Colonic mucosa (tissue), 4 donors: ENCODE measurements at places on chromosomes 7 and 10. TPM values are rescaled to one million over a fixed set of nuclear protein-coding genes. Genes with fewer than 3 reads are reported as not detected.

Gene SLC18A2
- 1.6 TPM for total RNA-seq

Gene HIP1
- total RNA-seq: 5.5 TPM

Gene EIF4EBP2
- 77.7 TPM for total RNA-seq

Gene VIPR2
- total RNA-seq: 1.3 TPM

Gene CTNNA3
- 0.37 TPM for total RNA-seq

Gene EVX1
- total RNA-seq: 1.5 TPM

Gene ABCC2
- total RNA-seq: 0.72 TPM

Gene SLC26A4
- total RNA-seq: 0.59 TPM

Gene OR2A12
- total RNA-seq: not detected

Gene LIPN
- not detected for total RNA-seq

Gene UNCX
- not detected for total RNA-seq

Gene NPC1L1
- 0.10 TPM for total RNA-seq

Gene LRRC61
- 11.4 TPM for total RNA-seq

Gene UCN3
- 4.0 TPM for total RNA-seq

Gene LRMDA
- total RNA-seq: 5.2 TPM

Gene GIMAP7
- total RNA-seq: 4.8 TPM

Gene STEAP4
- 3.5 TPM for total RNA-seq

Gene ADCY1
- 1.1 TPM for total RNA-seq

Gene KCNH2
- total RNA-seq: 8.8 TPM

Gene MYPN
- total RNA-seq: 0.07 TPM

Gene ATOH7
- total RNA-seq: 0.53 TPM

Gene ETV1
- 1.6 TPM for total RNA-seq

Gene SLC26A3
- 1,169 TPM for total RNA-seq

Gene SEC24C
- total RNA-seq: 94.8 TPM

Gene FKBP6
- not detected for total RNA-seq

Gene RARRES2
- total RNA-seq: 86.7 TPM

Gene CLCN1
- not detected for total RNA-seq

Gene TRIL
- total RNA-seq: 1.1 TPM

Gene ANKRD7
- total RNA-seq: not detected

Gene CHCHD3
- 81.5 TPM for total RNA-seq

Gene NUPR2
- total RNA-seq: 1.3 TPM

Gene FAM25C
- not detected for total RNA-seq

Gene GIMAP8
- total RNA-seq: 3.4 TPM

Gene TEX47
- not detected for total RNA-seq

Gene THSD7A
- 2.3 TPM for total RNA-seq

Gene ITGB1
- total RNA-seq: 254 TPM

Gene EGFR
- total RNA-seq: 63.4 TPM

Gene ANKRD61
- total RNA-seq: not detected

Gene KLLN
- total RNA-seq: 1.0 TPM

Gene SEMA3C
- total RNA-seq: 103 TPM

Gene VPS37D
- 2.0 TPM for total RNA-seq

Gene COL17A1
- total RNA-seq: 115 TPM

Gene PLEKHS1
- total RNA-seq: 13.3 TPM

Gene SPAM1
- total RNA-seq: not detected

Gene STYXL1
- 36.7 TPM for total RNA-seq

Gene LRRC17
- 1.1 TPM for total RNA-seq

Gene PON3
- total RNA-seq: 3.0 TPM

Gene MEST
- total RNA-seq: 48.6 TPM

Gene CLDN3
- 599 TPM for total RNA-seq

Gene CFAP46
- 0.13 TPM for total RNA-seq

Gene FXYD4
- total RNA-seq: 0.98 TPM

Gene GRID2IP
- 0.45 TPM for total RNA-seq

Gene RPA3
- total RNA-seq: 44.9 TPM

Gene OR2A1
- not detected for total RNA-seq
